Stimulated activated effector memory CD8-positive, alpha-beta T cell treated with anti-CD3 and anti-CD28 coated beads, Interleukin-12 subunit alpha, Interleukin-12 subunit beta, amount 100 ng/mL, for 72 hours (primary cell): ENCODE measurements at places on chromosomes 6 and 20.
A peak's percentile ranks its signal among the peaks of the same experiment; 100 is the strongest.

DNA sequence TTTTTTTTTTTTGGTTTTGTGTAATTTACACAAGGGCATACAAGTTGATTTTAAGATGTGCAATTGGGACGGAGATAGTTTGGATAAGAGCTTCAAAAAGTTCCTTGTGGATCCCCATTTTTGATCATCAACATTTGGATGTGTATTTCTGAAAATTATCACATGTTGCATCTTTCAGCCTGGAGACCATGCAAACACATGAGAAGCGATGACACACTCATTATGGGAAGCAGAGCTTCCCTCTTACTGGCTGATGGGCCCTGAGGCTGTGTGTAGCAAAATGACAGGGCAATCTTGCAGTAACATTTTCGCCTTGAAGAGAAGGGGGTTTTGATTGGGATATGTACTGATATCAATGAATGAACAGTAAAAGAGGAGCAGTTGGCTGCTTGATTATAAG, 22.0 kb upstream of the RIPK1 start:
- no peak for DNase-seq

GRCh38 chr20:17315407-17316231, 88.8 kb downstream of the PCSK2 start:
- no peak for DNase-seq

DNA sequence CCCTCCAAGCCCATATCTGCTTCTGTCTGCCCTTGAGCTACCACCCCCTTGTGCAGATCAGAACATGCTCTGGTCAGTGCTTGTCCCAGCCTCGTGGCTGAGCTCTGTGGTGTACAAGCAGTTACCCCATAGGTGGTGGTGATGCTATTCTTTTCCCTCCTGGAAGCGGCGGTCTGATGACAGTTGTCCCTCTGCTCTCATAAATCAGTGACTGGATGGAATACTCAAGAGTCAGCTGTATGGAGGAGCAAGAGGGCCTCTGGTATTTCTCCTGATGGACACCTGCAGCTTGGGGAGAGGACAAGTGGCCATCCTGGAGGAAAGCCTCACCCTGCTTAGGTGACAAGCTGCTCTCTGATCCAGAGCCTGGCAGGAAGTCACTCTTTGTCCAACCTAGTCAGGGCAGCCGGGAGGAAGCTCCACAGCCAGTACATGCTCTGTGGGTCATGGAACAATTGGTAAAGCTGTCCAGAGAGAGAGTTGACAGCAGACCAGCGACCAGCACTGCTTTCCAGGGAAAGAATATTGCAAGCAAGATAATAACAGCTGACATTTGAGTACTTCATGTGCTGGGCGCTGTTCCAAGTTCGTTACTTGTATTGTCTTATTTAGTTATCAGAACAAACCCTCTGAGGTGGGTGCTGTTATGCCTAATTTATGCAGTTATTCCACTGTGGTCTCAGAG, 47.1 kb downstream of the SCAND1 start:
- DNase-seq = no peak

DNA sequence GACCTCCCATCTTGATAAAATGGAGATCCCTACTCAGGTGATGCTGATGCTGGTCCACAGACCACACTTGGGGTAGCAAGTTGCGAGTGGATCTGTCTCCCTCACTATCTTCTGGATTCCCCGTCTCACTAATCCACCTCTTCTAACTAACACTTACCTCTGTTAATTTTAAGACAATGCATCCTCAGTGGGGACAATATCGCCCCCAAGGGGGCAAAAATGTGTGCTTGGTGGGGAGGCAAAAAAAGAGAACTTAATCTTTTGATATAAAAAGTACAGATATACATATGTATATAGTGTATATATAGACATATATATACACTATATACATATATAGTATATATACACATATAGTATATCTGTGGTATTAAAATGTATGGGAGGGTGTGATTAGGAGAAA, 4.3 kb downstream of the LRFN2 start:
- no peak for DNase-seq

DNA sequence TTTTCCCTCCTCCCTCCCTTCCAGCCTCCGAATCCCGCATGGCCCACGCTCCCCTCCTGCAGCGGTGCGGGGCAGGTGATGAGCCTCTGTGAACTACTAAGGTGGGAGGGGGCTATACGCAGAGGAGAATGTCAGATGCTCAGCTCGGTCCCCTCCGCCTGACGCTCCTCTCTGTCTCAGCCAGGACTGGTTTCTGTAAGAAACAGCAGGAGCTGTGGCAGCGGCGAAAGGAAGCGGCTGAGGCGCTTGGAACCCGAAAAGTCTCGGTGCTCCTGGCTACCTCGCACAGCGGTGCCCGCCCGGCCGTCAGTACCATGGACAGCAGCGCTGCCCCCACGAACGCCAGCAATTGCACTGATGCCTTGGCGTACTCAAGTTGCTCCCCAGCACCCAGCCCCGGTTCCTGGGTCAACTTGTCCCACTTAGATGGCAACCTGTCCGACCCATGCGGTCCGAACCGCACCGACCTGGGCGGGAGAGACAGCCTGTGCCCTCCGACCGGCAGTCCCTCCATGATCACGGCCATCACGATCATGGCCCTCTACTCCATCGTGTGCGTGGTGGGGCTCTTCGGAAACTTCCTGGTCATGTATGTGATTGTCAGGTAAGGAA, at the start of gene OPRM1:
Gene OPRM1, plus strand, starts transcription at position 10 of the 612 bp plus-strand sequence. Its CDS starts 305 bp downstream, at position 315.
- no peak for DNase-seq

DNA sequence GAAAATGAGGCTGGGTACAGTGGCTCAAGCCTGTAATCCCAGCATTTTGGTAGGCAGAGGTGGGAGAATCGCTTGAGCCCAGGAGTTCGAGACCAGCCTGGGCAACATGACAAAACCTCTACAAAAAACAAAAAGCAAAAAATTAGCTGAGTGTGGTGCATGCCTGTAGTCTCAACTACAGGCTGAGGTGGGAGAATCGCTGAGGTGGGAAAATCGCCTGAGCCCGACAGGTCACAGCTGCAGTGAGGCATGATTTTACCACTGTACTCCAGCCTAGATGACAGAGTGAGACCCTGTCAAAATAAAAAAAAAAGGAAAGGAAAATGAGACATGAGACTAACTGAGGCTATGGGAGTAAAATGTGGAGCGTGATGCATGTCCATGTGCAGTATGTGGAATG, 88.0 kb upstream of the CD83 start:
- no peak for DNase-seq

- DNase-seq = no peak
These were observed 33.6 kb upstream of the BCAS1 start for GRCh38 chr20:54103762-54104600.

DNA sequence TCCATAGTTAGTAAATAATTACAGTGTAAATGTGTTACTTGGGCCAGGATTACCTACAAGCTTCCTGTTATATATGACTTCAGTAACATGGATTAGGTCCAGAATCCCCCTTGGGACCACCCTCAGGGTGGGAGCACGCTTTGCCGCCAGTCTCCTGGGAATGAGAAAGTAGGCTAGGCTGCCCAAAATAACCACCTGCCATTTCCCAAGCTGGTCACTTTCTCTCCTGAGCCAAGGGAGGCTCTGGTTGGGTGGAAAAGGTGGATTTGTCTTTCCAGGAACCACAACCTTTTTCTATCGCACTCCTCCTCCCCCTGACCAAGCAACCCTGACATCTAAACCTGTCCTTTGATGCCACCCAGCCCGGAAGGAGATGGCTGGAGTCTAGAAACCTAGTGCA, 9.6 kb upstream of the RIMS4 start:
- DNase-seq = no peak

DNA sequence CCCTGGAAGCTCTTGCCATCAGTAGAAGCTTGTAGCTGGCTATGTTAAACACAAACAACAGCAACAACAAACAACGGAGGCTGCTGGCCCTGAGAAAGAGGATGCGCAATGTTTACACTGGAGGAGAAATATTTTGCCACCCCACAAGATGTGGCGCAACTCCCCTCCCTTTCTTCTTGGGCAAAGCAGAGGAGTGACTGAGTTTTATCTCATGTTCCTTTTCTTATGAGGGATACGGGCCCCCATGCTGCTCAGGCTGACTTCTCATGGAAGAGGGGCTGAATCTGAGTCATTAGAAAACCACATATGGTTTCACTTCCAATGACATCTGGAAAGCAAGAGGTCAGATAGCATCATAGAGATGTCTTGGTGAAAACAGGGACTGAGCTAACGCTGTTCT, 75.9 kb upstream of the HDDC2 start:
- no peak for DNase-seq

- DNase-seq = no peak
These were observed 47.1 kb upstream of the FOXP4 start for GRCh38 chr6:41498968-41499599.

- DNase-seq = no peak
These were observed 27.9 kb upstream of the BMP6 start for GRCh38 chr6:7697820-7698623.

DNA sequence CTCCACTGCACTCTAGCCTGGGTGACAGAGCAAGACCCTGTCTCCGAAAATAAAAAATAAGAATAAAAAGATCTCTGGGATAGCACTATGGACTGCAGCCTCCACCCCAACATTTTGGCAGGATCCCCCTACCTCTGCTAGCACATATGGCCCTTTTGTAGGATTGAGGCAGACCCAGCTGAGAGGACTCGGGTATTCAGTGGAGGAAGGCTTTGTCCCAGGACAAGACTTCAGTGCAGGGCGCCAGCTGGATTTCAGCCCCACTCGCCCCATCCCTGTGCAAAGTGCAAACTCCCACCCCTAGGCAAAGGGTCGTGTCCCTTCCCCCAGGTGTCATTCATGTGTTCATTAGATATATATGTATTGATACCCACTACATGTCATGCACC, 84.6 kb upstream of the SLC22A16 start:
- no peak for DNase-seq

DNA sequence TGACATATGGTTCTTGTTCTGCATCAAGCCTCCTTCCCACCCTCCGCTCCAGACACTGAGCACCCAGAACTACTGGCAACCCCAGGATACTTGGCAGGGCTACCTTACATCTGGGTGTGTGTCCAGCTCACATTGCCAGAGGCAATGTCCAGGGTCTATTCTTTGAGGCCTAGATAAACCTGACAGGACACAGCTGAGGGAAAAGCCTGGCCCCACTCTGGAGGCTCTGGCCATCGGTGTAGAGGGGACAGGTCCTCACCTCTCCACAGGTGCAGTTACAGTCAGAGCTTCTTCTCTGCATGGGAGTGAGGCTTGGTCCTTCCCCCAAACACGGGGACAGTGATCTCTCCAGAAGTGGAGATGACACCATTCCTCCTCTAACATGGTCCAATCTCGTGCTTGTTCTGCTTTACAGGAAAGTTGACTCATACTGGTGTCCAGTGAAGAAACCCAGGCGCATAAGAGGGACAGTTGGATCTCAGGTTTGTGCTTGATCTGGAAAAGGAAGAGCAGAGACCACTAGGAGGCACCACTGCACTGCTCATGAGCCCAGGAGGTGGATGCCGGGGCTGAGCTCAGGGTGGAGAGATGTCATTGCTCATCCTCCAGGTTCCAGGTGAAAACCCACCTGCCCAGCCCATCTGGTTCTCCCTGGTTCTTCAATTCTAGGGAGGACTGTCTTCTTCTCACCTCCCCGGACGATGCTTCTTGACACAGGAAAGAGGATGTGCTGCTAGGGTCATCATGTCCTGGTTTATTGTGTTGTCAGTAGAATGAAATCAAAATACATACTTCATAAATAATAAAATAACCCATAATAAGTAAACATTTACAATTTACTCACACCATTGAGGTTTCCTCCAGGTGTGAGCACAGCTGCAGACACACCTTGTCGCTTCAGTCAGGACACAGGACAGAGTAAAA, 14.7 kb downstream of the HLA-F start:
- DNase-seq = peak; percentile 75

- no peak for DNase-seq
These were observed 2.0 kb upstream of the TRMT11 start for GRCh38 chr6:125984311-125984710.

DNA sequence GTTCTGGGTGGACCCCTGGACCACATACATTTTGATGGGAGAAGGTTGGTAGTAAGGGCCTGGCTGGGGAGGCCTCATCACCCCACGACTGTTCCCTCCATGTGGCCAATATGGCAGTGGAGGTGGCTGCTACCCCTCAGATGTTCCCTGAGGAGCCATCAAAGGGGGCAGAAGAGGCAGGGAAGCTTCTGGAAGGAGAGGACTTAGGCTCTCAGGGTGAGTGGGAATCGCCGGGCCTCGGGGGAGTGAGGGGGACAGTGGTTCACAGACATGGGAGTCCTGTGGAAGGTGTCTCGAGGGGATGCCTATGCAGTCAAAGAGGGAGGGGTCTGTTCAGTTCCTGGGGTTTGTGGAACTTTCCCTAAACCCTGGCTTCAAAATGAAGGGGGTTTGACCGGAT, 32.9 kb upstream of the FRMD1 start:
- DNase-seq = no peak

- no peak for DNase-seq
These were observed 15.5 kb upstream of the TPBG start for GRCh38 chr6:82348130-82348529.

DNA sequence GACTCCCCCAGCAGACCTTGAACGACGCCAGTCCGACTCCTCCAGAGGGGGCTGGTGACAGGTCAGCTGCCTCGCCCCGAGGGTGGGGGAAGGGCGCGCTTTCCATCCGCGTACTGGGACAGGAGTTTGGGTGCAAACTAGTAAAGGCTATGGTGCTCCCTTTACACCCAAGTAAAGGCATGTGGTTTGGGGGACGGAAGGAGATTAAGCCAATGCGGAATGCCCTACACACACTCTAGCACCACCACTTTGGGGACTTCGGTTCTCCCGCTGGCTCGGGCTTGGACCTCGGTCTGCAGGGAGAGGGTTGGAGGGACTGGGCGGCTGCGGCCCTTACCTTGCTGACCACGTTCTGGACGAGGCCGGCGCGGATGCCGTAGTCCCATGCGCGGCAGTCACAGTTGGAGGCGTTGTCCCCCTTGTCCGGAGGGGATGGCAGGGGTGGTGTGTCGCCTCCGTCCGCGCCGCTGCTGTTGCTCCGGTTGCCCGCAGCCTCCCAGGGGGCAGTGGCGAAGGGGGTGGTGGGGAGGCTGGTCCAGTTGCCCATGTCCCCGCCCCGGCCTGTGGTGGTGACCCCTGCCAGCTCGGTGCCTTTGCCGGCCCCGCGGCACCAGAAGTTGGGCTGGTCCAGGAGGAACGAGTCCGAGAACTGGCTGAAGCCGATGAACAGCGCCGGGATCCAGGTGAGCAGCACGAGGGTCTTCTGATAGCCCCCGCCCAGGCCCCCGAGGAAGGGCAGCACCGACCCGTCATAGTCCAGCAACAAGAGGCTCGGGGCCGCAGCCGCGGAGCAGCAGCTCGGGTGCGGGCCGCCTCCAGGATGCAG, 1.1 kb downstream of the SLC22A23 start:
- DNase-seq = peak; percentile 54

GRCh38 chr20:11502061-11502460, 415.6 kb upstream of the BTBD3 start:
- DNase-seq = no peak

GRCh38 chr6:44855562-44856411, 468.3 kb downstream of the CDC5L start:
- no peak for DNase-seq

- no peak for DNase-seq
These were observed 278.6 kb upstream of the TCF21 start for GRCh38 chr6:133610227-133610840.

DNA sequence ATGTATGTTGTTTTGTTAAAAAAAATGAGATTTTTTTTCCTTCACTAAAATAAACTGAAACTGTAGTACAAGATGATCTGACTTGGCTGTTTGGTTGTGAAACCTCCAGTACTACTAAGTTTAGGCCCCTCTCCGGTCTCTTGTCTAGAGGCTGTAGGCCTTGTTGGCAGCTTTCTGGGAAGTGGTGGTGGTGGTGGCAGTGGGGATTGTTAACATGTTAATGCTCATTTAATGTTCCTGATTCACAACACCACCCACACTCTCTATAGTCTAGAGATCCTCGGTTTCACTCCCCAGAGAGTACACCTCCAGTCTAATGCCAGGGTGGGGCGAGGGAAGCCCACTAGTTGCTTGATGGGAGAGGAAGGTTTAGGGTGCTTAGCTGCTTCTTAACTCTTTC, 24.1 kb downstream of the STK4 start:
- DNase-seq = no peak
